ENCODE measurements at places on chromosomes 5 and 9.

DNA sequence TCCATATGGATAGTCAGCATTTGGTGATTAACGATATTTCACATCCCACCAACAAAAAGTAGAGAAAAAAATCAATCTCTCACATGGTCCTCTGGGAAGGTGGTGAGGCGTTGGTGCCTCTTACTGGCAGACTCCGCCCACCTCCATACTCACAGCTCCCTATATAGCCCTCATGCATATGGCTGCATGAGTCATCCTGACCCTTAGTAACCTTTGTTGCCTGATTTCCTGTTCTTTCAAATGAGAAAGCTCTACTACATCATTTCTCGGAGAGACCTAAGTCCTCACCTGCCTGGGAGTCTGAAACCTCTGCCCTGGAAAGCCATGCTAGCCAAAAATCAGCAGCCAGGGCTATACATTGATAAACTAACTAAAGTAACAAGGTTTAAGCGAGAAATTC lies 33.3 kb upstream of the ABCA1 start:
- peak; percentile 76 for DNase-seq

- DNase-seq: no peak
Observed at GRCh38 chr5:14218897-14219573, 75.9 kb downstream of the TRIO start.

GRCh38 chr9:118992813-118993794 lies 376.1 kb downstream of the BRINP1 start:
- DNase-seq: no peak

DNA sequence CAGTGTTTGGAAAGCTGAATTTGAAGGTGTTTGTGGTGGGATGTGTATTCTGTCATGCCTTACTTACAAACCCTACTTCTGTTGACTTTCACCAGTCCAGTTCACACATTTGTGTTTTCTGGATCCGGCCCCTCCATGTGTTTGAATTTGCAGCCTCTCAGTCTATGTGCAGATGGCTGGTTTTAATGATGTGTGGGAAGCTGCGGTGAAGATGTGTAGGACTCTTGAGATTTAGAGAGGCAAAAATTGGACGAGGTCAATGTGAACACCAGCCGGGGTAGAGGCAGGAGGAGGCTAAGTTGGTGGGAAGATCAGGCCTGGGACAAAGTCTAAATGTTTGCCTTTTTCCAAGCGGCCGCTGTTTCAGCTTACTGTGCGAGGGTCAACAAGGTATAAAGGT lies 115.4 kb upstream of the KLF9 start:
- no peak for DNase-seq

GRCh38 chr9:14497476-14497875 lies 183.5 kb upstream of the NFIB start:
- no peak for DNase-seq

GRCh38 chr9:35257986-35258659 lies 96.3 kb downstream of the UNC13B start:
- DNase-seq: no peak

GRCh38 chr5:68377733-68378132 lies 162.2 kb downstream of the PIK3R1 start:
- DNase-seq: no peak

DNA sequence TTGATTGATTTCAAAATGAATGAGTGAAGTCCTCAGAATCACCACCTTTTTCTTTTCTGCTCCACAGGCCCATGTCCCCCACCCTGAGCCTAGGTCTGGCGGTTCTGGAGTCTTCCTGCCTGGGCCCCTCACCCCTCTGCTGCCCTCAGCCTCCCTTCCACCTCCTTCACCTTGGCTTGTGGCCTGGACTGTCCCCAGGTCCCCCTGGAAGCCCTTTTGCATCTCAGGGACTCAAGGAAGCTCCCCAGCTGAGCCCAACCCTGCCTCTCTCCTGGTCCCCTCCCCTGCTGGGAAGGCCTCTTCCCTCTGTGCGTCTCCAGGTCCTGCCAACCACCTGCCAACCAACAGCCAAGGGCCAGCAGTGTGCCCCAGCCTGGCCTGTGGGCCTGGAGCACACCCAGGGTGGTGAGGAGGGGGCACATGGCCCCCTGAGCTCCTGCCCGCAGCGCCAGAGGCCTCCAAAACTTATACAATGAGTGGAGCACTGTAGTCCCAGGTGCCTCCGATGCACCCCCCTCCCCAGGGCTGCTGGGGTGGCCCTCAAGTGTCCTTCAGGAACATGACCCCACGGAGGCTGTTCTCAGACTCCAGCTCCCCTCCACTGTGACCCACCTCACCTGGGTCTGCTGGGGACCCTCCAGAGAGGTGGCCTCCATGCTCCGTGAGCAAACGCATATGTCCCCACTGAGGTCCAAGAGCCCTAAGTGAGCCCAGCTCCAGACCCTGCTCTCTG lies 20.3 kb downstream of the GLT6D1 start:
- DNase-seq: no peak

- no peak for DNase-seq
Observed at GRCh38 chr5:41420492-41421067, 89.8 kb downstream of the PLCXD3 start.

DNA sequence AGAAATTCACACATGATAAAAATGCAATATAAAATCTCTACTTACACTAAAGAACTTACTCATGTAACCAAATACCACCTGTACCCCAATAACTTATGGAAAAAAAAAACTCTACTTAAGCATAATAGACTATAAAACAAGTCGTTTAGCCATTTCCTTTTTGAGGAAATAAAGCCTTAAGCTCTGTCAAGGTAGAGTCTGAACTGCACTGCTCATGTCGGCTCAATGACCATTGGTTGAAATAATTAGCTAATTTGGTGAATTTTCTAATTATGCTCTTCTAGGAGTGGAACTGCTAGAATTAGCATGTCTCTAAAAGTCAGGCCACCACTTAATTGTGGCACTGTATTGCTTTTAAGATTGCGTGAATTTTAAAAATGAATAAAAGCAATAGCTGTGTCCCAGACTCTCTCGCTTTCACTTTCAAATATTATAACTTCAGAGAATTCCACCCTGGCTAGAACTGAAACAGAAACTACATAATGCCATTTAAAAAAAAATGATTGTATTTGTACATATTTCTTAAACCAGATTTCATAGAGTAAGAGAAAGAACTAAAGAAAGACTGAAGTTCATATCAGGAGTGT lies 113.0 kb upstream of the PCA3 start:
- DNase-seq: no peak

- no peak for DNase-seq
Observed at GRCh38 chr5:30804739-30805505, 388.6 kb upstream of the CDH6 start.

GRCh38 chr5:58156361-58156760 lies 303.5 kb downstream of the PLK2 start:
- no peak for DNase-seq

DNA sequence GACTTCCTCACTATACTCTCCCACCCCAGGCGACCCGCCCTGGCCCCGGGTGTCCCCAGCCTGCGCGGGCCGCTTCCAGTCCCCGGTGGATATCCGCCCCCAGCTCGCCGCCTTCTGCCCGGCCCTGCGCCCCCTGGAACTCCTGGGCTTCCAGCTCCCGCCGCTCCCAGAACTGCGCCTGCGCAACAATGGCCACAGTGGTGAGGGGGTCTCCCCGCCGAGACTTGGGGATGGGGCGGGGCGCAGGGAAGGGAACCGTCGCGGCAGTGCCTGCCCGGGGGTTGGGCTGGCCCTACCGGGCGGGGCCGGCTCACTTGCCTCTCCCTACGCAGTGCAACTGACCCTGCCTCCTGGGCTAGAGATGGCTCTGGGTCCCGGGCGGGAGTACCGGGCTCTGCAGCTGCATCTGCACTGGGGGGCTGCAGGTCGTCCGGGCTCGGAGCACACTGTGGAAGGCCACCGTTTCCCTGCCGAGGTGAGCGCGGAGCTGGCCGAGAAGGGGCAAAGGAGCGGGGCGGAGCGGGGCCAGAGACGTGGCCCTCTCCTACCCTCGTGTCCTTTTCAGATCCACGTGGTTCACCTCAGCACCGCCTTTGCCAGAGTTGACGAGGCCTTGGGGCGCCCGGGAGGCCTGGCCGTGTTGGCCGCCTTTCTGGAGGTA lies 2.1 kb downstream of the CA9 start:
- DNase-seq: peak; percentile 61

DNA sequence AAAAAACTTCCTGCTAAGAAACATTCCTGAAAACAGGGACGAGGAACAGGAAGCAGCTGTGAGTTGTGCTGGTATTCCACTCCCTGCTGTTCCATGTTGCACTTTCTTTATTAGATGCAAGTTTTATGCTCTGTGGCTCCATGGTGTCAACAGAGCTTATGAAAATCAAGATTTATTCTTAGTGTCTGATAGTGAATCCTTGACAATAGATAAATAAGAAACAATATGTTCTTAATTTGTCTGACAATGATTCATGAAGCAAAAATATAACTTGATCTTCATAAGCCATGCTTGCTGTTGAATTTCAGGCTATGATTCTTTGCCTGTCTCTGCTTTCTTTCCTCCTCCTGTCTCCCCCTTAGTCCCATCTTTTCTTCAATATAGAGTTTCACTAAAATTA lies 119.6 kb downstream of the DROSHA start:
- no peak for DNase-seq

DNA sequence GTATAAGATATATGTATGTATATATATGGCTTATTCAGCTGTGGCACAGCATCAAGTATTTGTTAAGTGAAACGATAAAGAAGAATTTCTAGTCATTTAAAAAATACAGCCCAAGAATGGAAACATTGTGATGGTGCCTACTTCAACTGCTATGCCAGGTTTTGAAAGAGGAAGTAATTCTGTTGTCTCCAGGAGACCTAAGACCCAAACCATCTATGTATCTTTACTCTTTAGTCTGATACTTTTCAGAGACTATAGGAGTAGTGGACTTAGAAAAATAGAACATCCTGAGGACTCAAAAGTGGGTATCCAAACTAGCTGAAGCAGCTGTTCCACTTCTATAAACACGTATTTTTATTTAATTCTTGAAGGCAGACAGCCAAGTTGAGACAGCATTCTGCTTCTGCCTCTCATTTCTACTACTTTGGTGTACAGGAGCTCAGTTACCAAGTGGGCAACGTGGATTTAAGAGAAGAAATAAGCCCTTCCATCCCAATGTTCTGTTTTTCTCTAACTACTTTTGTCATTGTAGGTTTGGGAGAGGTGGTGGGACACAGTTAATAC lies 110.7 kb downstream of the RPS23 start:
- DNase-seq: no peak

DNA sequence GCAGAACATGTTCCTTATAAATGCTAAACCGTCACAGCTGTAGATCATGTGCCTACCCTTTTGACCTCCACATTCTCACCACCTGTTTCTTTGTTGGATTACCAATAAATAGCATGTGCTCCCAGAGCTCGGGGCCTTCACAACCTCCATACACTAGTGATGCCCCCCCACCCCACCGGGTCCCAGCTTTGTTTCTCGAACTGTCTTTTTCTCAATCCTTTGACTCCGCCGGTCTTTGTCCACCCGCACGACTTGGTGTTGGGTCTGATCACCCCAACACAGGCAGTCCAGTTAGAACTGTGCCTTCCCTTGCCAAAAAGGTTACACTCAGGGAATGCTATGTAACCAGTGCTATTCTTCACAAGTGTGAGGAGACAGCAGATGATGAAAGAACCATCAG lies 485.9 kb upstream of the C9orf72 start:
- no peak for DNase-seq

- DNase-seq: no peak
Observed at GRCh38 chr9:106862821-106863720, at the start of gene ZNF462. TSS of gene ZNF462 (plus strand) at chr9:106863166. CDS start at chr9:106923384, 60,218 bp downstream.

DNA sequence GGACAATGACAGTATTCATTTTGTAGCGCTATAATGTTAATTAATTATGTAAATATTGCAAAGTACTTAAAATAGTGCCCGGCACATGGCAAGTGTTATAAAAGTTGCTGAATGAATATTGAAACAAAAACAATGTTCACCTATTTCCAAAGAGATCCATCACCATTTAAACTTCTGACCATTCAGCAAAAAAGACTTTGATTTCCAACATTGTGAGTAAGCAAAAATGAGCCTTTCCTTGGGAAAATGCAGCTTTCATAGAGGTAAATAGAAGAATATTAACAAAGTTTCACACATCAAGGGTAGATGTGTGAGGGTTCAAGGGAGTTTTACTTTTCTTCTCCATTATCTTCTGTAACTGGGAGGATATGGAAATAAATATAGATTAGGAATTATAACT lies 1089.4 kb upstream of the C9orf72 start:
- DNase-seq: no peak

GRCh38 chr9:135416664-135417290 lies 62.8 kb upstream of the PPP1R26 start:
- no peak for DNase-seq

- DNase-seq: no peak
Observed at GRCh38 chr5:33401482-33402390, 39.0 kb upstream of the TARS1 start.

DNA sequence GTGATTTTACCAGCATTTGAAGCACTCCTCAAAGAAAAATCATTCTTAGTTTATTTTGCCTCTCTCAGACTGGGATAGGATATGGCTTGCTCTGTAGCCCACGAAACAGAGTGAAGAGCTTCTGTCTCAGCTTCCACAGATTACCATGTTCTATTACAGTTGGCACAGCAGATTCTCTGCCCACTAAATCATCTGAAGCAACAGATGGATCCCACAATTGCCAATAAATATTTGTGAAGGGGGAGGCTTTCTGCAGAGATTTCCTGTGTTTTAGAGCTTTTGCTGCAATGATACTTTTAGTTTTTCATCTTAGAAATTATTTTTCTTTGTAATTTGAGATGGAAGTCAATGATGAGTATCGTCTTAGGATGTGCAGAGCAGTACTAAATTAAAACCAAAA lies 12.3 kb upstream of the MAP3K1 start:
- DNase-seq: no peak

DNA sequence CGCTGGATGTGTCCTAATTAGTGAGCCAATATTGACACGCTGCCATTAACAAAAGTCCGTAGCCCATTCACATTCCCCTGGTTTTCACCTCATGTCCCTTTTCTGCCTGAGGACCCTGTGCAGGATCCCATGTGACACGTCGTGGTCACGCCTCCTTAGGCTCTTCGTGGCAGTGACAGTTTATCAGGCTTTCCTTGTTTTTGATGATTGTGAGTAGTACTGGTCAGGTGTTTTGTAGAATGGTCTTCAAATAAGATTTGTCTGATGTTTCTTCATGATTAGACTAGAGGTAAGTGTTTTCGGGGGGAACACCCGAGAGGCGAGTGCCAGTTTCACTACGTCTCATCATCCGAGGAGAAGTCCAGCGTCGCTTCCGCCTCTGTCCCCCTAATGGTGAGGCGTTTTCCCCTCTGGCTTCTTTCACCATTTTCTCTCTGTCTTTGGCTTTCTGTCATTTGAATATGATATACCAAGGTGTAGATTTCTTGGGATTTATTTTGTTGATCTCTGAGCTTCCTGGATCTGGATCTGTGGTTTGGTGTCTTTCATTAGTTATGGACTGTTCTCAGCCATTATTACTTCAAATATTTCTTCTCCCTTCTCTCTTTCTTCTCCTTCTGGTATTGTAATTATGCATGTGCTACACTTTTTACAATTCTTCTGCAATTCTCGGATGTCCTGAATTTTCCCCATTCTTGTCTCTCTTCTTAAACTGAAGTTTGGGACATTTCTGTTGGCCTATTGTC lies 57.3 kb downstream of the TRIP13 start:
- no peak for DNase-seq

DNA sequence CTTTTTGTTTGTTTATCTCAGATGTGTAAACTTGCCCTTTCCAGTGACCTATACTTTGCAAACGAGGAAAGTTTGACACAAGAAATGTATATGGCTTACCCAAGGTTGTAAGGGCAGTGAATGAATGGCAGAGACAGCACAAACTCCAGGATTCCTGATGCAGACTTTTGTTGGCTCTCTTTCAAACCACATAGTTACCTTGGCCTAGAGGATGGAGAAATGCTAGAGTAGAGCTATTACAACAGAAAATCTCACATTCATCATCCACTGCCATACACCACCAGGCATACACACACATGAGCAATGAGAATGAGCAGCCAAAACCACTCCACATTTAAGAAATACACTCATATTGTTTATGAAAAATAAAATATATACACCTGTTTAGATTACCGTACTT lies 387.0 kb downstream of the TLR4 start:
- DNase-seq: no peak
